ENCODE measurements at places on chromosomes 2 and 18.

GRCh38 chr18:57943723-57944122, 100.3 kb upstream of the NEDD4L start:
- no peak for DNase-seq

- no peak for DNase-seq
These were observed 67.3 kb upstream of the SNTG2 start for GRCh38 chr2:883260-883802.

GRCh38 chr18:79604913-79605880, 74.4 kb upstream of the CTDP1 start:
- no peak for DNase-seq

DNA sequence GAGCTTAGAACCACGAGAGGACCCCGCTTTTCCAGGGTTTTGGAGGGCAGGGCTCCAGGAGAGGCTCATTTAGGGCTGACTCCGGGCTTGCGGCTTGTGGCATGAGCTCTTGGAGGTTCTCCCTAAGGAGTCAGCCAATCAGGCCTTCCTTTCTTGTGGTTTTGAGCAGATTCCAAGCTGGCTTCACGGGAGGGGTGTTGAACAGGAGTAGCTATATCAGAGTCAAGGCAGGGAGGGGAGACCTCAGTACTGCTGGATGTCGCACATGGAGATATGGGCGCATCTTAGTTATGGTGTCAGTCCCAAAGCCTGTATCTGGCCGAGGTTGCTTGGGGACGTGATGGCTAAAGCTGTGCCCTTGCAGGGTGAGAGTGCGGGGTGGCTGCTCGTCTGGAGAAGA, 98.6 kb downstream of the AGAP1 start:
- no peak for DNase-seq

DNA sequence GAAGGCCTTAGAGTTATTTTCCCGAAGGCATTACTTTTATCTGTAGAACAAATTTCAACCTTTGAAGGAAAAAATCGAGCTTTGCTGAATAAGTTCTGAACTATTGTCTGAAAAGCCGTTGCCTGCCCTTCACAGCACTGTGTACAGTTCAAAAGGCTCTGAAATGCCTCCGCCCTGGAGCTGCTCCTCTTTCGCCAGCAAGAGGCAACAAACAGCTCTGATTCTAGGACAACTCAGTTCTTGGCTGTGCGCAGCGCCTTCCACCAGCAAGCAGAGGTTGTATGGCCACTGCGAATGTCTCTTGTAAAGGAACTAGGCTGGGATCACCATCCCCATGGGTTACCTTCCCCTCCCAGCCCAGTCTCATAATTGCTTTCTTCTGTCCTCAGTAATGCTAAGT, 308.5 kb downstream of the GBX2 start:
- no peak for DNase-seq

DNA sequence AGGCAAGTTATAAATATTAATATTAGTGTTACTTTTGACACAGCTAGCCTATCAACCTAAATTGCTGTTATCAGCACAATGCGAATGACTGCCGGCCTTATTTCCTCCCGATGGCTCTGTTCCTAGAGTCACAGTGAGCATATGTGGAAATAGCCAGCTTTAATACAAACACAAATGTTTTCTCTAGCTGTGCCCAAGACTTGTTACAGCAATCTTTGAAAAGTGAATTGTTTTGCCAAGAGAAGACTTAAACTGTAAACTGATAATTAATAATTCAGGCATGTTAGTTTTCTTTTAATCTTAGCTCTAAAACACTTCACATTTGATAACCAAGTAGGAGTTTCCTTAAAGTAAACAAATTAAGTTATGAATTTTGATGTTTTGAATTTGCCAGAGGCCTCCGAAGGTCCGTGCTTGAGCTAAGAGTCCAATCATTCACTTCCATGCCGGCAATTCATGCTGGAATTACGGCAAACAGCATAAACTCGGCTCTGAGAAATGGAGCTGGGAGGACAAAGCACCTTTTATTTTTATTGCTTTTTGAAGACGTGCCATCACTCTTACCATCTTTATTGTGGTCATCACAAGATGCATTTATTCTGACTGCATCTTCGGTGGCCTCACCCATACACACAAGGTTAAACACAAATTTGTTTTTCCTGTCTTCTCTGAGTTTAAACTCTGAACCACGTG, 184.5 kb upstream of the CWC22 start:
- no peak for DNase-seq

DNA sequence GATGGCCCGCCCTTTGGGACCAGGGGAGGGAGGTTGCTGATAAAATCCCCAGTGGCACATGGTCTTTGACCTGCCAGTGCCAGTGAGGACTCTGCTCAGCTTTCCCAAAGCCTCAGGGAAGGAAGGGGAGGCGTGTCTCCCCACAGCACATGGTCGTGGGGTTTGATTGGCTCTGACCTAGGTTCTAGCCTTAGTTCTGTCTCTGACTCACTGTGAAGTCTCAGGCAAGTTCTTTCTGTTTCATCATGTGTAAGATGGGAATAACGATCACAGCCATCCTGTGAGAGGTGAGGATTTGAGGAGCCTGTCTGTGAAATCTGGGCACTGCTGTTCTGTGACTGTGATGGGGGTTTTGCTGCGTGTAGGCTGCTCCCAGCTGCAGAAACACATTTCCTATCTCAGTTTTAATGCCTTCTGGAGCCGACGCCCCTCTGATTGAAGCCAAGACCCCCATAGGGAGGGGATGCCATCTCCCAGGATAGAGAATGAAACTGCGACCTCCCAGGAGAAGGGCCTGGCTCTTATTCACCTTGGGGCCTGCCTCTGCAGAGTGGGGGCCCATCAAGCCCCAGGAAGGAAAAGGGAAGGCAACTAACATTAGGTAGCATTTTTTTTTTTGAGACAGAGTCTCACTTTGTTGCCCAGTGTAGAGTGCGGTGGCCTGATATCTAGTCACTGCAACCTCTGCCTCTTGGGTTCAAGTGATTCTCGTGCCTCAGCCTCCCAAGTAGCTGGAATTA, 84.0 kb downstream of the DDX1 start:
- no peak for DNase-seq

- no peak for DNase-seq
These were observed 30.6 kb upstream of the PPP3R1 start for GRCh38 chr2:68282811-68283418.

DNA sequence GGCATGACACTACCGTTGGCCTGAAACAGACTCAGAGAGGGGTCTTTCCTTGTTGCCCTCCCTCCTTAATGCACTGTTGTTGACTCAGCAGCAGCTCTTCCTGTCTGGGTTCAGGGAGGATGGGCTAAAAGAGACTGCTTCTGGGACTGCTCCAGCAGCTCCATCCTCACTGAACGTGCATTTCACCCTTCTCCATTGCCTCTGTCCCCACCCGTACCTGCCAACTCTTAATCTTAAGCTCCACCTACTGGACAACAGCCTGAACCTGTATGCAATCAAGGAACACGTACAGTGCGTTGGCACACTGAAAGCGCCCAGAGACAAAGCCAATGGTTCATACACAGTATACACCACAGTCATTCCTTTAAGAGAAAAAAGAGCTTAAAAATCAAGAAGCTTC, 230.8 kb upstream of the RAB6C start:
- DNase-seq, result no peak

GRCh38 chr18:76491473-76491775, 3.6 kb downstream of the ZNF516 start:
- peak; percentile 66 for DNase-seq

DNA sequence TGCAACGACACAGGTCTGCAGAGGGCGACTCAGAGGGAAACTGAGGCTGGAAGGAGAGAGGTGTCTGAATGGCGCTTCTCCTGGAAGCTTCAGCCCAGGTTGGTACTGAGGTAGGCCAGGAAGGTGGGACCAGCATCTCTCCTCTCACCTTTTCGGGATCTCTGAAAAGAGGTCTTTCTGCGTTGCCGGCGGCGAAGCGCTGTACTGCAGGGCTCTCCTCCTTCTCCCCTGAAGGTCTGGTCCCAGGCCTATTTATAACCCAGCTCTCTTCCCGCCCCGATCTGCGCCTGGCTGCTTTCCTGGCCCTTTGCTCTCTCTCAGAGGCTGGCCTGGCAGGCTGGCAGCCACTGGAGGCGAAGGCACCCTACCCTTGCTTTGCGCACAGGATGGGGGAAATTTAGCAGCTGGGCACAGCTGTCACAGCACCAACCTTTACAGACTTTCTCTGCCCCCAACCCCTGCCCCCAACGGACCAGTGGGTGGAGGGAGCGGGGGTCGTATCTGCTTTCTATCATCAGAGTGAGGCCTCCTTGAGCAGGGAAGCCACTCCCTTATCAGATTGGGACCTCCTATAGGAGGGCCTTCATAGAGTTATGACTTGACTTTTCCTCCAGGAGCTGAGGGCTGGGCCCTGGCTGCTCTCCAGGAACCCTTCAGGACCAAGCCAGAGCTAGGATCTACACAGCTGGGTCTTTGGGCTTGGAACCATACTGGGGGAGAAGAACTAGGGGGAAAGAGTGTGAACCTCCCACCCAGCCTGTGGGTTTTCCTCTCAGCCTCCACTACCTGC, 1.1 kb downstream of the DYSF start:
- DNase-seq, result no peak

- peak; percentile 68 for DNase-seq
These were observed 43.4 kb downstream of the UPP2 start for GRCh38 chr2:158144914-158145625.

DNA sequence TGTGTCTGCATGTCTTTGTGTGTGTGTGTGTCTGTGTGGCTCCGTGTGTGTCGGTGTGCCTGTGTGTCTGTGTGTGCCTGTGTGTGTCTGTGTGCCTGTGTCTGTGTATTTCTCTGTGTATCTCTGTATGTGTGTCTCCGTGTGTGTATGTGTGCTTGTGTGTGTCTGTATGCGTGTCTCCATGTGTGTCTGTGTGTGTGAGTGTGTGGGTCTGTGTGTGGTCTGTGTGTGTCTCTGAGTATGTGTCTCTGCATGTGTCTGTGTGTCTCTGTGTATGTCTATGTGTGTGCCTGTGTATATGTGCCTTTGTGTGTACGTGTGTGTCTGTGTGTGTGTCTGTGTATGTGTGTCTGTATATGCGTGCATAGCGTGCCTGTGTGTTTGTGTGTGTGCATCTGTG, 45.2 kb downstream of the MYCN start:
- no peak for DNase-seq

DNA sequence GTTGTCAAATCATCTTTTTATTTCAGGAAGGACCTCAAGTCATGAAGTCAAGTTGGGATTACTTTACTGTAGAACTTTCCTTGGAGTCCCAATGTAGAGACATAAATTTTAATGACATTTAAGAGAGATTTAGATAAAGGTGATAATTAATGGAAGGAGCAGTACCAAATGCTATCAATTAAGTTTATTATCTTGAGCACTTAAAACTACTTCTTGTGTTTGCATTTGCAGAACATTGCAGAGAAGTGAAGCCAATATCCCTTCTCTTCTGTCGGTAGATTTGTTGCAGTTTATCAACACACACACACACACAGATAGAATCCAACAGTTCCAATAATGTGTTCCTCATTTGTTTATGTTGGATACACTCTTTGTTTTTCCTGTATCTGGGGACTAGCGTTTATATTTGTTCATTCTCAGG, 570.7 kb downstream of the EPHA4 start:
- no peak for DNase-seq

DNA sequence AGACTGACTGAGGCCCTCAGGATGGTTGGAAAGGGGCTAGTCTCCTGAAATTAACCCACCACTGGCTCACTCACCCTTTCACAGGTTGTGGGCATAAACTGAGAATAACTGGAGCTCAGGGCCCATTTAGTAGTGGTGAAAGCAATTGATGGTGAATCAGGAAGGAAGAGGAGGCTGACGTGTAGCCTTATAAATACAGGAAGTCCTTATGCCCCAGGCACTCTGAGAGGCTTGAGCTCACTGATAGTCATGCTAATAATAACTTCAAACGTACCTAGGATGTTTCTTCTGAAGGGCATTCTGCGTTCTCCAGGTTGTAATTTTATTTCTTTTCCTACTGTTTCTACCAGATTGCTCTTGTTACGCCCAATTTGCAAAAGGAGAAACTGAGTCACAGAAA, 328.4 kb downstream of the CLIP4 start:
- DNase-seq, result no peak

DNA sequence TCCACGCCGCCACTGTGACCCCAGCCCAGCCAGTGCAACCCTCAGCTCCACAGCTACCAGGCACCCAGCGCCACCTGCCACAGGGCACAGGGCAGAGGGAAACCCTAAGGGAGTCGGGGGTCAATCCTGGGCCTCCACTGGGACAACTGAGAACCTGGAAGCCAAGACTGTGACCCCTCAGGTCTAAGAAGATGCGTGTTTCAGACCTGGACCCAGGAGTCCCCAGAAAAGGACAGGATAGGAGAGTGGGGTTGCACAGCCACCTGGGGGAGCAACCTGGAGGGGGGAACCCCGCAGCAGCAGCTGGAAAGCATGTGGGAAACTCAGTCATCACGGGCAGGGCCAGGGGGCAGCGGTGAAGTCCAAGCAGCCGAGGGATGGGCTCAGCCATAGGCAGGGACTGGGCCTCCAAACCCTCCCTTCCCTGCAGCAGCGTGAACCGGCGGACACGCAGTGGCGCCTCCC, 4.1 kb downstream of the ESPNL start:
- no peak for DNase-seq

- peak; percentile 23 for DNase-seq
These were observed 84.8 kb upstream of the PIK3C3 start for GRCh38 chr18:41870191-41870590.

DNA sequence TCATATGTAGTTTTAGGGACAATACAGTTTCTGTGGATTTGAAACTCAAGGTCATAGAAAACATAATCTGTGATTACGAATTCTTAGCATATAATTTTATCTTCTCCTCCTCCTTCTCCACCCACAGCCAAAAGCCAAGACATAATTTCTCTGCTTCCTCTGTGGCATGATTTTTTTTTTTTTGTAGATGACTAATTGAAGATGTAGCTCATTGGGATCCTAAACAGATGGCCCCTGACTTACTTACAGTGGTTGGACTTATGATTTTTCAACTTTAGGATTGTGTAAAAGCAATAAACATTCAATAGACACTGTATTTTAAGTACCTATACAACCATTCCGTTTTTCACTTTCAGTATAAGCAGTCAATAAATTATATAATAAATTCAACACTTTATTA, 42.3 kb downstream of the FSIP2 start:
- no peak for DNase-seq

- no peak for DNase-seq
These were observed 91.9 kb downstream of the MRPS9 start for GRCh38 chr2:105129722-105130232.

GRCh38 chr18:39462436-39462835, 1896.8 kb upstream of the CELF4 start:
- no peak for DNase-seq

- DNase-seq, result no peak
These were observed 65.3 kb upstream of the TAF1B start for GRCh38 chr2:9778012-9778411.
